ENCODE measurements at places on chromosomes 5 and 9. TPM values are rescaled to one million over a fixed set of nuclear protein-coding genes. Genes with fewer than 3 reads are reported as not detected.

- H3K36me3 ChIP-seq = no peaks in the 10 kb centered on the region
- no peak overlapping the region for H3K27ac ChIP-seq
- DNase-seq = no peak
- H3K4me1 ChIP-seq = no peaks in the 10 kb centered on the region
- H3K27me3 ChIP-seq = peaks cover 40% of the 10 kb centered on the region
- H3K4me3 ChIP-seq = no peak overlapping the region
Measured at GRCh38 chr5:133408322-133408721, 204.0 kb downstream of the FSTL4 start.

DNA sequence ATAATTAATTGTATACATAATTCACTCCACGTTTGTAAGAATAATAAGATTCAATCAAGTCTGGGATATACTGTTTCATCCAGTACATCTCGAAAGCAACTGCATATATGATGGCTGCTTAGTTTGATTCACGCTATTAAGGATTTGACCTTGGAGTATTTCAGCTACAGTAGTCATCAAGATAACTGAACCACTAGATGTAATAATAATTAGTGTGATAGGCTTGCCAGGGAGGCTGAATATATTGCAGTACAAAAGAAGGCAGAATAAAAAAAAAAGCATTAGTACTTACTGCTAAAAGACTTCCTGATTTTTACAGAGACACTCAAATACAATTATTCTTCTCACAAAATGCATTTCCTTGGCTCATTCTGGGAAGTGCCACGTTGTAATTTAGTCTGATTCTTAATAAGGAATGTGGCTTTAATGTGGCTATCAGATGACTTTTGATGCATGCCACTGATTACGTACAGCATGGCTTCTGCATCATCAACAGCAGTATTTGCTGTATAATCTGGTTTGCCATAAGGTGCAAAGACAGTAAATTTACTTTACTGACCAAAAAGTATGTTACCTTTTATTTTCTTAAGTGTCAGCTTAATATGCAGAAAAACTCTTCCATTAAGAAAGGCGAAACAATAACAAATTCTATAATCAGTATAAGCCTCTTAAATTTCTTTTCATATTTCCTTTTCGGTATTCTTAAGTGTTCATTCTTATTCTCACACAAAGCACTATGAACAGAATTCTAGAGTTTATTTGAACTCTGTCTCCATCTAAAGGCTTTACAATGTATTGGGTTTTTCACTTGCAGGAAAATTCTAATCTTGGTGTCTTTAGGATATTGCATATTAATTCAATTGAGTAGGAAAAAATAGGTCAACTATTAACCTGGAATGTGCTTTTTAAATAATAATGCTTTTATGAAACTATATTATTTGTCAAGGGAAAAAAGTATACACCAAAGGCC, 166.4 kb downstream of the SLF1 start:
- H3K27ac ChIP-seq = no peak overlapping the region
- peaks cover 9% of the 10 kb centered on the region for H3K4me1 ChIP-seq
- no peak for DNase-seq
- no peaks in the 10 kb centered on the region for H3K27me3 ChIP-seq

GRCh38 chr5:180332051-180332517, 21.1 kb downstream of the GFPT2 start:
- H3K27me3 ChIP-seq = peaks cover 4% of the 10 kb centered on the region
- H3K4me1 ChIP-seq = 0 out of 2 replicates have a peak, but pooled peaks cover 8% of the 10 kb centered on the region
- H3K36me3 ChIP-seq = no peaks in the 10 kb centered on the region
- no peak overlapping the region for H3K4me3 ChIP-seq
- H3K27ac ChIP-seq = no peak overlapping the region

LHX2 gene
- not detected for total RNA-seq

DNA sequence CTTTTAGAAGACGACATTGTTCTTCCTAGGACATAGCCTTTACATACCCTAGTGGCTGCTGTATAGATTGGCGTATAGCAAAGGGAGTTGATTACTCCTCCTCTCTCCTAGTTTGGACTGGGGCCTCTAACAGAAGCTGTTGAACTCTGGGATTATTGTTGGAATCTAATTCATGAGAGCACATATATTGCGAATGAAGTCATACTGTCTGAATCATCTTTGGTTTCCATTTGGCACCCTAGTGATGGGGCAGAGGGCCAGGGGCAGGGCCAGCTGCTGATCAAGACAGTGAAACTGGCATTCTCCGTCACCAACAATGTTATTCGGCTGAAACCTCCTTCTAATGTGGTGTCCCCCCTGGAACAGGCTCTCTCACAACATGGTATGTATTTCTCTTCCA, 40.3 kb downstream of the NUP188 start:
- H3K36me3 ChIP-seq = peaks cover 64% of the 10 kb centered on the region
- no peak overlapping the region for H3K27ac ChIP-seq
- H3K27me3 ChIP-seq = no peaks in the 10 kb centered on the region
- no peaks in the 10 kb centered on the region for H3K4me1 ChIP-seq

SLC45A2 gene
- total RNA-seq = not detected
